Stimulated activated CD4-positive, alpha-beta T cell treated with anti-CD3 and anti-CD28 coated beads, TNF-alpha, amount 100 ng/mL, for 1 hour (primary cell): ENCODE measurements at places on chromosomes 4 and X.

DNA sequence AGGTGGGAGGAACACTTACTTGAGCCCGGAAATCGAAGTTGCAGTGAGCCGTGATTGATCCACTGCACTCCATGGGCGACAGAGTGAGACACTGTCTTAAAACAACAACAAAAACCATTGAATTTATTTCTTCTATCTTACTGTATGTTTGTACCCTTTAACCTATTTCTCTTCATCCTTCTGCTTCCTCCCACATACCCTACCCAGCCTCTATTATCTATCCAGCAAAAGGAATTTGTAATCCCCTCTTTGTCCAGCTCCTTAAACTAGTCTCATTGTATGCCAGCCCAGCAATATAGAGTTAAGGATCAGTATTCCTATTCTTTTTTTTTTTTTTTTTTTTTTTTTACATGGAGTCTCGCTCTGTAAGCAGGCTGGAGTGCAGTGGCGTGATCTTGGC, 1.9 kb upstream of the NKAP start:
- no peak for DNase-seq

- DNase-seq, result no peak
These were observed 44.8 kb downstream of the UGT2A3 start for GRCh38 chr4:68906780-68907137.

DNA sequence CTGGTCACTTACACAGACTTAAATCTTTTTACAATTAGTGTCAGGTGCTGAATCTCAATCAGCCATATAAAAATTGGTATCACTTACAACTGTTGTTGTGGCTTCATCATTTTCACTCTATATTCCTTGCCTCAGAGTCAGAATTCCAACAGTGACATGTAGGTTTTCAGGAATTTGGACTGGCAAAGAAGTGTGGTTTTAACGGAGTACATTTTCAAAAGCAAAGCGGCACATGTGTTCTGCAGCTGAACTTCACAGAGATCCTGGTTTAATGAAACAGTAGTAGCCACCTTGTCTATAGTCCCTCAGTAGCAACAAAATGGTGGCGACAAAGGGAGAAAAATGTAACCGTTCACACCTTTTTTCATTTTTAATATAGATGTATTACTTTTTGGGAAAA, 486.6 kb downstream of the FAT4 start:
- DNase-seq, result no peak

DNA sequence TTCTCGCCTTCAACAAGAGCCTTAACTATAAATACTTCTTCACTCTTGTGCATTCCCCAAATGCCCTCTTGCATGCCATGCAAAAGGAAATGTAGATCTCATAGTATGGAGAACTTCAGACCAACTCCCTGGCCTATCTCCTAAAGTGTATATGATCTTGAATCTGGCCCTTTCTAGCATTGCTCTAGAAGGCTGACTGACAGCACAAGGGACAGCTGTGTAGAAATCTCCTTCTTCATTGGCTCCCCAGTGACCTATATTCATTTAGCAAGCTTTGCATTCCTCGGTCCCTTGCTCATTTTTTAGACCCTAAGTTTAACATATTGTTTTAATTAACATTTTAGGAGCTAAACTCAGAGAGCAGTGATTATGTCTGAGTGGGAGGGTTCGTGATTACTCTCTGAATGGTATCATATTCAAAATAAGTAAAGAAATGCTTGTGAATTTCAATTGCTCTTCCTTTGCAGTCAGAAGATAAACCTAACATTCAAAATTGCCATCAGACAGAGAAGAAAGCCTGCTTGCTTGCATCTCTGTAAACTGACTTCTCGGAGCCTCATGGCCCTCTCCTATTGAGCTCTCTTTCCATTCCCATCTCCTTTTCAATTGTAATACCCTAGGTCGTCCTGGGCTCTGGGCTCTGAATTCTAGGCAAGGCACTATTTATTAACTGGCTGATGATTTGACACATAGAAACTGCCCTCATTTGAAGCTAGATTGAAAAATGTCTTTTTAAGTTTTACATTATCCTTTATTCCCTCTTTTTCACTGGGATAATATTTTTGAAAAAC, 120.3 kb upstream of the PRKG2 start:
- DNase-seq, result no peak

DNA sequence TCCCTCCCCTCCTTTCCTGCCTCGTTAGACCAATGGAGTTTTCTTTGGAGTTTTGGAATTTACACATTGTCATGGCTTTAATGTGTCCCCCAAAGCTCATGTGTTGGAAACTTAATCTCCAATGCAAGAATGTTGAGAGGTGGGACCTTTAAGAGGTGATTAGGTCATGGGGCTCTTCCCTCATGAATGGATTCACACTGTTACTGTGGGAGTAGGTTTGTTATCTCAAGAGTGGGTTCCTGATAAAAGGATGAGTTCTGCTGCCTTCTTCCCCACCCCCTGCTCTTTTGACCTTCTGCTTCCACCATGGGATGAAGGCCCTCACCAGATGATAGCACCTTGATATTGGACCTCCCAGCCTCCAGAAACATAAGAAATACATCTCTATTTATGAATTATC, 16.8 kb downstream of the MORF4L2 start:
- no peak for DNase-seq

- no peak for DNase-seq
These were observed 48.8 kb downstream of the AFAP1 start for GRCh38 chr4:7890635-7891393.

GRCh38 chrX:115966920-115967319, 203.6 kb upstream of the AGTR2 start:
- no peak for DNase-seq

DNA sequence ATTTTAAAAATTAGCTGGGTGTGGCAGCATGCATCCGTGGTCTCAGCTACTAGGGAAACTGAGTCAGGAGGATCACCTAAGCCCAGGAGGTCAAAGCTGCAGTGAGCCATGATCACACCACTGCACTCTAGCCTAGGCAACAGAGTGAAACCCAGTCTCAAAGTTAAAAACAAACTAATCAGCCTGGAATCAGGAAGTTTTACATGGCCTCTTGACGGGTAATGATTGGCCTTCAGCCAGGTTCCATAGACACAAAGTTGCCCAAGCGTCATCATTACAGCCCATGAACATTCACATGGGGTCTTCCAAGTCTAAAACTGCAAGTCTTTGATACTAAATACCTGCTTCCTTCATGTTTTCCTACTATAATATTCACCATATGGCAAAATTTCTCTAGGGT, 10.0 kb upstream of the RGN start:
- DNase-seq, result no peak

- DNase-seq, result no peak
These were observed 177.8 kb downstream of the SOWAHB start for GRCh38 chr4:76720121-76720520.

GRCh38 chr4:80033581-80033980, 39.4 kb downstream of the ANTXR2 start:
- no peak for DNase-seq

DNA sequence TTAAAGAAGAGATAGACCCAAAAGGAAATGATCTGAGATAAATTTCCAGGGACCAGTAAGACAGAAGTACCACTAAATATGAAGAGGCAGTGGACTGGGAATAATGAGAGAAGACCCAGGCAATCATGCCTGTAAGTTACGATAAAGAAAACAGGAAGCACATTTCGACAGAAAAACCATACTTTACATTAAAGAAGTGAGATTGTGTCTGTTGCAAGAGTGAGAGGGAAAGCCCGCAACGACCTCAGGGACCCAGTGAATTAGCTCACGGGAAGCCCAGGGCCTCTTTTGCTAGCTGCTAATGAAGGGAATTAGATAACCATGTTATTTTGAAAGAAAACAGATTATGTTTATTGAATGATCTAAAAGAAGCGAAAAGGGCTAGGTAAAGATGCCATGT, 28.9 kb upstream of the ACSL1 start:
- DNase-seq, result no peak

- DNase-seq, result no peak
These were observed 33.8 kb downstream of the ENOX2 start for GRCh38 chrX:130869239-130869638.

DNA sequence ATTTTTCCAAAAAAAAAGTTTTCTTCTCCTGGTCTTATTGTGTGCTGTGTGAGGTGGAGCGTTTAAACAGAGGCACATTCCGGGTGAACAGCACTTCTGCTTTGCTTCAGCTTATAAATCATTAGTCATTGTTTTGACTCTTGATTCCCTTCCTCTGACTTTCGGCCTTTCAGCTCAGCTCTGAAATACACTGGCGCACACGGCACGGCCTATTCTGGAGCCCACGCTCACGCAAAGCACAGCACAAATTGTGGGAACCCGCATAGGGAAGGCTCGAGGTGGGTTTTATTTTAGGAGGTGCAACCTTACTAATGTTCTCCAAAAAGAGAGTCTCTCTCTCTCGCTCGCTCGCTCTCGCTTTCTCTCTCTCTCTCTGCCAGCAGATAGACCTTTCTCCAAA, 4.0 kb downstream of the POU3F4 start:
- no peak for DNase-seq

DNA sequence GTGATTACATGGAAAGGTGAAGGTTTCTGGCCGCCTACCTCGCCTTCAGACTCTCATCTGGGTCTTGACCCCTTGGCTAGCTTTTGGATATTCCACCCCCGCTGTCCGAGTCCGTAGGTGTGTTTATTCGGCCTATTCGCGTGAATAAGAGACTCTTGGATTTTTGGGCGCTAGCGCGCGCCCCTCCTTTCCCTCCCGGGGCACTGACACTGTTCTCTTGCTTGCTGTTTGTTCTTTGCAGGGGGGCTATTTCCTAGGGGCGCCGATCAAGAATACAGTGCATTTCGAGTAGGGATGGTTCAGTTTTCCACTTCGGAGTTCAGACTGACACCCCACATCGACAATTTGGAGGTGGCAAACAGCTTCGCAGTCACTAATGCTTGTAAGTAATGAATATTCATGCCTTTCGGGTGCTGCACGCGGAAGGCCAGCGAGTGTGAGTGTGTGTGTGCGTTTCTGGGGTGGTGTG, 932 bp downstream of the GRIA2 start:
- no peak for DNase-seq

- DNase-seq, result no peak
These were observed 56.6 kb downstream of the ZNF827 start for GRCh38 chr4:145881989-145882388.

DNA sequence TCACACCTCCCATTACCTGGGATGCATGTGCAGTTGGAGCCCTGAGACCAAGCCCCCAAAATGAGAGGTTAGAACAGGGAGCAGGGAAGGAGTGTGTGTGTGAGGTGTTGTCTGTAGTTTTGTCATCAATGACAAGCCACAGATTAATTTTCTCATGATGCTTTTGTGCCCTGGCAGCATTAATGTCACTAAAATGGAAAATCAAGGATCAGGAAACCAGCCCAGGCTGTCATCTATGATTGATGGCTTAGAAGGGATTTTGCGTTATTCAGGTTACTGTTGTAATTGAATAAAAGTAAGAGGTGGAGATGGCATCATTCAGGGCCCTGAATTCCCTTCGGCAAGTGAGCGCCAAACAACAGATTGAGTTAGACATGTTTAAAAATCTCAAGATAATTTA, 130.5 kb upstream of the C1QTNF7 start:
- no peak for DNase-seq

DNA sequence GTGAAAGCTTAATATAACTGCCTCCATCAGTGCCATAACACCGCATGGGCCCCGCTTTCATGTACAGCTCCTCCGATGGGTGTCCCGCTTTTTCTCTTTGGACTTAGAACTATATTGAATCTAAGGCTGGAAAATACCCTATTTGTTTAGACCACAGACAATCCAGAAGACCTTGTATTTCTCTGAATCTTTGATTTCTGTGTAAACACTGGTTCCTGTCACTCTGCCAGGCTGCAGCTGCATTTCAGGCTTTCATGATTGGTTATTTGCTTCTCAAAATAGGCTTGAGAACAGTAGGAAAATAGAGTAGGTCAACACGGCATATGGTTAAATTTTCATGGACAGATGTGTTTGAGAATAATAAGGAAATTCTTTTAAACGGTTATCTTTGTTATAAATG, 80.0 kb downstream of the NWD2 start:
- no peak for DNase-seq

- no peak for DNase-seq
These were observed 725.1 kb downstream of the C4orf33 start for GRCh38 chr4:129821073-129821472.

DNA sequence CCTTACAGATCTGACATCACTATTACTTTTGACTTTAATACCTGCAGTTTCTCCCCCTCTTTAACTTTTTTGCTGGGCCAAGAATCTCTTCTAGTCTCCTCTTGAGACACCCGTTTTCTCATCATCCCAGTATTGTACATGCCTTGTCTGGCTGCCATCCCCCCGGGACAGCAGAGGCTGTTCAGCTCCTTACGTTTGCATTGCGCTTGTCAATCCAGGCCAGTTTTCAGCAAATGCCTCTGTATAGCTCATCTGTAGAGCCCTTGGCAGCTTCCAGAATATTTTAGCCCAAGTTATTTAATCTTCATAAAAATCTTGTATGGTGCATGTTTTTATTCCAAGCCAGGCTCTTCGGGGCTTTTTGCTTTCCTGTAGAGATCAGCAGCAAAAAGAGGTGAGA, 22.3 kb upstream of the HOPX start:
- no peak for DNase-seq

DNA sequence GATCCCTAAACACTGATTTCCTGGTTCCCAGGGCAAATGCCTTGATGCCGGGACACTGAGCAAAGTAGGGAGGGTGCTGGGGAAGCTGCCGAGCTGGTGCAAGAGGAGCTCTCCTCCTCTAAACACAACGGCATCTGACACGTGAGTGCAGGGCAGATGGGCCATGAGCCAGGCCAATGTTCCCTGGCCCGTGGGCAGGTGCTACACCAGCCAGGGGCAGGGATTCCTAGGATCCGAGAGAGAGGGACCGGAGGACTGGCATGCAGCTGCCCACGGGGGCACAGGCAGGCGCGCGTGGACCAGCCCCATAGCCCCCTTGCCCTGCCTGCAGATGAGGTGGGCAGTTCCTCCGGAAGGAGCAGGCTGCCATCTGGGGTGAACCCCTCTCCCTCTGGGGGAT, 66.8 kb upstream of the AFAP1 start:
- DNase-seq, result no peak

DNA sequence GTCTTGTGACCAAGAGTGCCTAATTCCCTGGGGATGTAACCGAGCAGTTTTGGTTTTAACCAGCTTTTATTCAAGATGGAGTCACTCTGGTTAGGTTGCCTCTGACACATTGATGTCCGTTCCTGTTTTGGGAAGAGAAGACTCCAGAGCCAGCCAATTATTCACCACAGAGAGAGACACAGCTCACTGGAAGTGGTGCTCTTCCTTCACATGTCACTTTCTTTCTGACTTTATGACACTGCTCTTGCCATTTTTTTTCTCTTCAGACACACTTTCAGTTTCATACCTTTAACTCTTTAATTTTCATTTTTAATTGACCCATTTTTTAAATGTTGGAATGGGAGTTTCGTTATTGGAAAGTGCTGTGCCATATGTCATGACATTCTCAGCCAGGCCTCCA, 418.4 kb upstream of the FSTL5 start:
- no peak for DNase-seq

- no peak for DNase-seq
These were observed 4.8 kb downstream of the ATP2B3 start for GRCh38 chrX:153522259-153522658.

GRCh38 chrX:16712548-16713155, at the start of gene CTPS2:
CTPS2 (minus strand) TSS chrX:16712669; CDS start chrX:16702902, 9,767 bp downstream.
- DNase-seq, result no peak
